ENCODE measurements at places on chromosomes 6 and 20.

- DNase-seq, result peak; percentile 98
Observed at GRCh38 chr6:26122793-26123674, 35.8 kb downstream of the HFE start.

GRCh38 chr6:38198219-38198618 lies 378.7 kb downstream of the ZFAND3 start:
- no peak for DNase-seq

DNA sequence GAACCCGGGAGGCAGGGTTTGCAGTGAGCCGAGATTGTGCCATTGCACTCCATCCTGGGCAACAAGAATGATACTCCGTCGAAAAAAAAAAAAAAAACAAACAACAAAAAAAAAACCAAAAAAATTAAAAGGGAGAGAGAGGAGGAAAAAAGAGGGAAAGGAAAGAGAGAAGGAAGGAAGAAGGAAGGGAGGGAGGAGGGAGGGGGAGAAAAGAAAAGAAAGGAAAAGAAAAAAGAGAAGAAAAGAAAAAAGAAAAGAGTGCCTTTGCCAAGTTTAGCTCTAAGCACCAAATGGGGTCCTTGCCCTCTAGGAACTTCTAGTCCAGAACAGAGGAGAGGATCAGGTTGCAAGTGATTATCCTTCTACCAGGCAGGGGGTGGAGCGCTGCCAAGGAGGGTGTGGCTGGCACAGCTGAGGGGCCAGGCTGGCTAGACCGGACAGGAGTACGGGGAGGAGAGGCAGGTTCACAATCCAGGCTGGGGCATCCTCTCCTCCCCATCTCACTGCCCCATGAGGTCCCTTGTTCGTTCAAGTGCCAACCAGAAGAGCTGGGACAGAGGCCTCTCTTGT lies 19.1 kb downstream of the GNAS start:
- DNase-seq, result no peak

GRCh38 chr6:159267165-159267564 lies 98.0 kb downstream of the FNDC1 start:
- no peak for DNase-seq

- no peak for DNase-seq
Observed at GRCh38 chr20:23368316-23369071, 6.5 kb downstream of the GZF1 start.
